ENCODE measurements at places on chromosomes 1 and 21.

DNA sequence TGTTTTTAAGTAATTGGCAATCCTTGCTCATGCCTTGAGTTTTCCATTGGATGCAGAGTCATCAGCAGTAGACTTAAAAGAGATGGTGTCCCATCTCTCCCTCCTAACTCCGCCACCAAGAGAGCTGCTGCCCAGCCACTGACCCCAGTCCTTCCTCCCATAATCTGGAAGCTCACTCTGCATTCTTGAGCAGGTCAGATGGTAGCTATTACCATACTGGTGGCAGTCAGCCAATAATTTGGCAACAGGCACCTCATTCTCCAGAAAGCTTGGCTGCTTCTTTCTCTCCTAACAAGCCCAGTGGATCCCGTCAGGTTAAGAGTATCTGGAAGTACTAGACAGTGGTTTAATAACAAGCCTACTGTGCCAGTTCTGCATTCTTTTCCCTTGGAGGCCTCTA is 272.1 kb downstream of the ZNF648 start:
- DNase-seq, result peak; percentile 78

GRCh38 chr21:42009018-42009830 is 936 bp downstream of the ZBTB21 start:
- DNase-seq, result peak; percentile 59

- DNase-seq, result no peak
Observed at GRCh38 chr1:69088571-69088970, 479.2 kb upstream of the LRRC7 start.

- DNase-seq, result no peak
Observed at GRCh38 chr1:204046346-204046745, 26.6 kb upstream of the SOX13 start.

Data from renal cortical epithelial cell (primary cell).